Activated T-helper 1 cell treated with anti-CD3 and anti-CD28 coated beads, Interleukin-12 subunit alpha, Interleukin-12 subunit beta, Interleukin-2, Interleukin-4 antibody, amounts not matched to agents 30 ng/mL and 10 ng/mL and 1 ng/mL, durations not matched to agents 14 hours and 24 hours and 36 hours (primary cell): ENCODE measurements at places on chromosomes 1 and 21.

GRCh38 chr1:1900883-1901640, 10.2 kb upstream of the GNB1 start:
- no peak for DNase-seq

DNA sequence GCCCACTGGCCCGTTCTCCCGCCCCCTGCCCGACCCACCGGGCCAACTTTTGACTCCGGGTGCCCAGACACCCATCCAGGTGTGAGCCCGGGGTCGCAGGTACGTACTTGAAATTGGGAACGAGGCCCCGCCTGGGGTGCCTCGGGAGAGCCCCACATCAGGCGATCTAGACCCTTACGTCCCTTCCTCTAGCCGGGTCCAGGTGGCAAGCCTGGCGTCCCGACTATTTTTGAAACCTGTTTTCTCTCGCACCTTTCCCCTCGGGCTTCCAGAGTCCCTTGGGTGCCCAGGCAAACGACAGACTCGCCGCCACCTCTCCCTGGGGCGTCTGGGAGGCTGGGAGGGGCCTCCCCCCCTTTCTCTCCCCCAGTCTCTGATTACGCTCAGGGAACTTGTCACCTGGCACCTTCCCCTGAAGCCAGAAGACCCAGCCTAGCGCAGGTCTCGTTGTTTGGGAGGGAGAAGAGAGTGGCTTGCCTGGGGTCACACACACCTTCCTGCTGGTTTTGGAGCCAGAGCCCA, 898 bp downstream of the LDLRAP1 start:
- DNase-seq: no peak

DNA sequence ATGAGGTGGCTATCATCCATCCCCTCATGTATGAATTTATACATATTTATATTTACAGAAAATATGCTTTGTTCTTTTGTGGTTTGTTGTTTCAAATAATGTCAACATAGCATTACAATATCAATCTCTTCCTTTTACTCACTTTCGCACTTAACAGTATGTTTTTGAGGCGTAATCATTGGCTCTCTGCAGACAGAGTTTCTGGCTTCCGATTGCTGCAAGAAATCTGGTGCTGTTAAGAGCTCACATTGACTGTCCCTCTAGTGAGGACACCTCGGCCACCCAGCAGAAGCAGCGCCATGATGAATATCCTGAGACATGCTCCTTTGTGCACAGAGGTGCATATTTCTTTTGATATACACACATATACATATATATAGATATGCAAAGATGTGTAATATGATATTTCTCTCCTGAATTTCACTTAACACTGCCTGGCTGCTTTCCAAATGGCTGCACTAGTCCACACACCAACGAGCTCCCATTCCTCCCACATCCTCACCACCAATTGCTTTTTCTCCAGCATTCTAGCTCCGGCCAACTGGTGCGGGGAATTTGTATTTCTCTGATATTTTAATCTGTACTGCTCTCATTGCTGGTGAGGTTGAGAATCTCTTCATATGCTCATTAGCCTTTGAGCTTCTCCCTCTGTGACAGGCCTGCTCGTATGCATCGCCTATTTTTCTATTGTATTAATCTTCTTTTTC, 248.4 kb downstream of the SIPA1L2 start:
- no peak for DNase-seq

GRCh38 chr1:240171907-240172306, 80.2 kb downstream of the FMN2 start:
- no peak for DNase-seq

DNA sequence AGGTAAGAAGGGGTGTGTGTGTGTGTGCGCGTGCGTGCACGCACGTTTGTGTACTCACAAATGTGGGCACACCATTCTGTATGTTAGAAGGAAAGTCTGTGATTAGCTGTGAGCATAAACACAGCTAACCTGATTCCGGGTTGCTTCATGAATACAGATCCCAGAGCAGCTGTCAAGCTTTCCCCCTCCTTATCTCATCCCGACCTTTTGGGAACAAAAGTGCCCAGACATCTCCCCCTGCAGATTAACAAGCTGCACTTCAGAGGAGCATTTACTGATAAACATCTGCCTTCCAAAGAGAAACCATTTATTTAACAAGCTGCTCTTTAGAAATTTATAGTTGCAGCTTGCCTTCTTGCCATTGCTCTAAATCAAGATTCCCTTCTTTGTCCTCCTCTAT, 97.0 kb downstream of the MT1HL1 start:
- DNase-seq: no peak

GRCh38 chr1:33039840-33040239, 3.2 kb upstream of the AK2 start:
- no peak for DNase-seq

DNA sequence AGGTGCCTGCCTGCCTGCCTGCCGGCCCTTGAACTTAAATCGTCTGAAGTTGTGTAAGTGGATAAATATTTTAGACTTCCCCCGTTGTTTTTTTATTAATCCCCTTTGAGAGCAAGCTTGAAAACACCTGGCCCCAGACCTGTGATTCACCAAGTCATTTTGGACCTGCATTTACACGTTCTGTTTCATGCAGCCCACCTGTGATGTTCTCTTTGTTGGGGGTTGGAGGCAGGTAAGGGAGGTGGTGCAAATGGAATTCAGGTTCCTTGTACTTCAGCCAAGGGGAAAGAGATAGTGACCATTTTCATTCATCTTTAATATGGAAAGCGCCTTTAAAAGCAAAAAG, 1.2 kb downstream of the SLC37A1 start:
- DNase-seq: no peak

GRCh38 chr1:245154429-245155271, at the start of gene KIF26B:
TSS of gene KIF26B (plus strand) at chr1:245154985. CDS start at chr1:245155425, 440 bp downstream.
- peak; percentile 3 for DNase-seq

- no peak for DNase-seq
Measured at GRCh38 chr1:72432645-72433267, 150.4 kb upstream of the NEGR1 start.

- no peak for DNase-seq
Measured at GRCh38 chr1:221241592-221241991, 362.3 kb downstream of the HLX start.

DNA sequence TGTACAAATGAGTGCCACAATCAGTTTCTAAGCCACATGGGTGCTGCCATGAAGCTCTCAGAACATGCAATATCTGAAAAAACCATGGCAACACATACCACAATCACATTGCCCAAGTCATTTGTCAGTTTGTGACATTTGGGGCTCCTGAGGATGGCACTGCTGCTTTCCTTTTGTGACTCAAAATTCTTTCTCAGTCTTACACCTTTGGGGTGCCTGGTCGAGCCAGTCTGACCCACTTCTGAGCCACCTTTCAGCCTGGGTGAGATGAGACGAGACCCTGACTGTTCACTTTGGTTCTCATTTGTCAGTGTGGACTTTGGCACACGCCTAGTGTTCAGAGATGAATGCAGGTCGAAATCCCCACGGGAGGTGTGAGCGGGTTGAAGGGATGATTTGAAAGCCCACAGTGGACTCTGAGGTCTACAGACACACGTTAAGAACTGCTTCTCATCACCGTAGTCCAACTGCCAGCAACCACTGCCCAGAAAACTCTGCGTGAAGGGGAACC, 8.0 kb downstream of the BATF3 start:
- DNase-seq: peak; percentile 11
